ENCODE measurements at places on chromosomes 5 and 9.

DNA sequence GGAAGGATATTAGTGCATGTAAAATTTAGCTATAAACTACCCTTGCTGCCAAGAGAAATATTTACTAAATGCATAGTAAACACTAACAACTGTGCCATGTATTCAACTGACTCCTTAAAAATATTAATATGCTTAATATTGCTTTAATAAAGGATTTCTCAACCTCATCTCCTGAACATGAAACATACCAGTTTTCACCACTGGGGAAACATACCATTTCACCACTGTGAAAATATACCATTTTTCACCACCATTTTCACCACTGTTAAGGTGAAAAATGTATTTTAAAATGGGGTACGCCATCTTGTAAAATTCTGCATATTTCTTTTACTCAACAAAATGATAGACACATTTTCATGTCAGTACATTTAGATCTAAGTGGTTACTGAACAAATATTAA lies 4.5 kb downstream of the RAB14 start:
- DNase-seq = no peak

GRCh38 chr5:89520771-89521170 lies 637.8 kb upstream of the MEF2C start:
- no peak for DNase-seq

GRCh38 chr9:90204128-90204831 lies 438.3 kb downstream of the DIRAS2 start:
- no peak for DNase-seq

GRCh38 chr9:110919609-110920008 lies 118.7 kb downstream of the LPAR1 start:
- DNase-seq = peak; percentile 54

DNA sequence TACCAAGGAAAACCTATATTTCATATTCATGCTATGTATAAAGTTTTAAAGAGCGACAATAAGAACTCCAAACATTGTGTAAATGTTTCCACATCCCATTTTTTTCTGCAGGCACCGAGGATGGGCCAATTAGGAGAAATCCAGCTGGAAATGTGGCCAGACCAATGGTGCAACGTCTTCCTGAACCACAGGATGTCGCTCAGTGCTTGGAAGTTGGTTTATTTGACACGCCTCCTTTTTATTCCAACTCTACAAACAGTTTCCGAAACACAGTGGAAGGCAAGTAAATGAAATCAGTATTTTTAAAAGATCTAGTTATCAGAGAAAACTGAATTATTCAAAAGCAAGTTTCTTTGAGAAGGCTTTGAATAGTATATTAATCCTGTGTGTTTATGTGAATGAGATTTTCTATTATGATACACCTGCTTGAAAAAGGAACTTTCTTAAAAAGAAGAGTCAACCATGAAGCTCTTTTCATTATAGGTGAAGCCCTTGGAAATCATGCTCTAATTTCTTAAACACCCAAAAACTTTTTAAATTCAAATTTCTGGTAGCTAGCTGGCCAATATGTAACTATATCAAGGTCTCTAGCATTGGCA lies 9.1 kb downstream of the TYRP1 start:
- peak; percentile 81 for DNase-seq

DNA sequence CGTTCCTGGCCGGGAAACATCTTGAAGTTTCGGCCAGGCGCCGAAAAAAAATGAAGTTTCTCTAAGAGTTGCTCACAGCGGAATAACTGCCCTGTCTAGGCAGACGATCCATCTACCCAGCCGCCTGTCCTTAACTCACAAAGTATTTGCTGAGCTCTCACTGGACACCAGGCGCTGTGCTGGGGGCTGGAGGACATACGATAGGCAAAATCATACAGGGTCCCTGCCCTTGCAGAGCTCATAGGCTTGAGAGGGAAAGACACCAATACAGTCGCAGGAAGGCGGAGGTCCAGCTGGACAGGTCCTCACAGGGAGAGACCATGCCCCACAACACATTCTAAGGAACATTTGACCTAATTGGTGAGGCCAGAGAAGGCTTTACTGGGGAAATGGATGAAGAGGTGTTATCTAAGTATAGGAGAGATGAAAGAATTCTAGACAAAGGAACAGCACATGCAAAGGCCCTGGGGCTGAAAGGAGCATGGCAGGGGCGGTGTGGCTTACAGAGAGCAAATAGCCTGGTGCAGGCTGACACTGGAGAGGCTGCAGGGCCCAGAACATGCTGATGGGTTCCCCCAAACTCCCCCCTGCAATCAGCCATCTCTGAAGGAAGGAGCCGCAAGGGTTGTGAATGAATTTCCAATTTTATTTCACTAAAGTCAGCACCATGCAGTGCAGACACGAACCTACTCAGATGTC lies 2.0 kb upstream of the MXD3 start:
- no peak for DNase-seq

GRCh38 chr5:57561231-57561842 lies 78.7 kb upstream of the ACTBL2 start:
- no peak for DNase-seq

DNA sequence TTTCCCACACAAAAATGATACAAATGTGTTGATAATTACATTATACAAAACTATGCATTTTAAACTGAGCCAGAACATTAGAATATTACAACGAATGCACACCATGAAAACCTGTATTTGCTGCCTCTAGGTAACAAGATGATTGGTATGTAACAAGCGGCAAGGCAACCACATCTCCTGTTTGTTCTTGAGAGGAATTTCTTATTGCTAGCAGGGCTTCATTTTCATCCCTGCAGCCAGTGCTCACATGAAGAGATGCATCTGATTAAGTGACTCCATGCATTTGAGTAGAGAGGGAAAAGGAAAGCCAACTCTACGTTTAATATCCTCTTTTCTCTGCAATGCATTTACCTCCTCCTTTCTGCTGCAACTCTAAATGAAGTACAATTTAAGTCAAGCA lies 36.6 kb downstream of the FRMD3 start:
- DNase-seq = no peak

GRCh38 chr5:90981821-90982220 lies 401.3 kb downstream of the ARRDC3 start:
- no peak for DNase-seq

GRCh38 chr9:111925017-111925770 lies 28.6 kb downstream of the UGCG start:
- no peak for DNase-seq

DNA sequence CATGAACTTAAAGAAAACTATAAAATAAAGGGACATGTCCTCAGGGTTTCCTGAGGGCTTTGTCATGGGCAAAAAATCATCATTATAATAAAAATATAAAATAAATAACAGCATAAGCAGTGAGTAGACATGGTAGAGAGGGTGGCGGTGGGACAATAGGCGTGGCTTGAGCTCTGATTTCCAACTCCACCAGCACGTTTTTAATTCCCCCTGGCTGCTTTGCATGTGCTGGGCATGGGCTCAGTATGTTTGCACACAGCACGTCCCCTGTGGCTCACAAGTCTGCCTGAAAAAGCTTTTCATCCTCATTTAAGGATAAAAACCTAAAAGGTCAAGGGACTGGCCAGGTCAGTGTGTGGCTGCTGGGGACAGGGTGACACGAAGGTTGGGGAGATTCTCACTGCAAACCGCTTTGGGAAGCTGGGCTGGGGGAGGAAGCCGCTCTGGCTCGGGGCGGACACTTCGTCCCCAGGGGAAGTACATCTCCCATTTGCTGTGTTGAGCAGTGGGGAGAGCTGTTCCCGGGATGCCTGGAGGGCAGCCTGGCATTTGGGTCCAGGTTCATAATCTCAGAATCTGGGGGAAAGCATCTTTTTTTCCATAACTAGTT lies 32.6 kb downstream of the NKX2-5 start:
- no peak for DNase-seq

DNA sequence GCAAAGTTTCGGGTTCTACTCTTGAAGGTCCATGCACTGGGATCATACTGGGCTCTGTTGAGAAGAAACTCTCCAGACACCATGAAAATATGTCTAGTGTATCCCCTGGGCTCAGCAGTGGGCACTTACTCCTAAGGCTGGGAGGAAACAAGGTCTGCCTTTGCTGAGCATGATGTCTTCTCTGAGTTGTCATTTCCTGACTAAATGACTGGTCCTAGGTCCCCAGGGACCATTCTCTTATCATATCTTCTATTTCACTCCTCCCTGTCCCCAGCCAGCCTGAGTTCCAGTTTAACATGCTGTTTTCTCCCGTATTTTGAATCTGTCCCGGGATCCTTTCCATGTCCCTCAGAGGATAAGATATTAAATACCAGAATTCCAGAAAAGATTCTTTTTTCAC lies 225.4 kb downstream of the MTRR start:
- no peak for DNase-seq

GRCh38 chr5:81601919-81602318 lies 149.0 kb downstream of the SSBP2 start:
- DNase-seq = no peak

GRCh38 chr5:142958944-142959682 lies 188.9 kb downstream of the ARHGAP26 start:
- no peak for DNase-seq

GRCh38 chr9:132175431-132175830 lies 13.6 kb downstream of the NTNG2 start:
- DNase-seq = no peak

- DNase-seq = no peak
These were observed 2.0 kb downstream of the DENND1A start for GRCh38 chr9:123927625-123928532.

- no peak for DNase-seq
These were observed 845.6 kb upstream of the CDH6 start for GRCh38 chr5:30347858-30348257.

DNA sequence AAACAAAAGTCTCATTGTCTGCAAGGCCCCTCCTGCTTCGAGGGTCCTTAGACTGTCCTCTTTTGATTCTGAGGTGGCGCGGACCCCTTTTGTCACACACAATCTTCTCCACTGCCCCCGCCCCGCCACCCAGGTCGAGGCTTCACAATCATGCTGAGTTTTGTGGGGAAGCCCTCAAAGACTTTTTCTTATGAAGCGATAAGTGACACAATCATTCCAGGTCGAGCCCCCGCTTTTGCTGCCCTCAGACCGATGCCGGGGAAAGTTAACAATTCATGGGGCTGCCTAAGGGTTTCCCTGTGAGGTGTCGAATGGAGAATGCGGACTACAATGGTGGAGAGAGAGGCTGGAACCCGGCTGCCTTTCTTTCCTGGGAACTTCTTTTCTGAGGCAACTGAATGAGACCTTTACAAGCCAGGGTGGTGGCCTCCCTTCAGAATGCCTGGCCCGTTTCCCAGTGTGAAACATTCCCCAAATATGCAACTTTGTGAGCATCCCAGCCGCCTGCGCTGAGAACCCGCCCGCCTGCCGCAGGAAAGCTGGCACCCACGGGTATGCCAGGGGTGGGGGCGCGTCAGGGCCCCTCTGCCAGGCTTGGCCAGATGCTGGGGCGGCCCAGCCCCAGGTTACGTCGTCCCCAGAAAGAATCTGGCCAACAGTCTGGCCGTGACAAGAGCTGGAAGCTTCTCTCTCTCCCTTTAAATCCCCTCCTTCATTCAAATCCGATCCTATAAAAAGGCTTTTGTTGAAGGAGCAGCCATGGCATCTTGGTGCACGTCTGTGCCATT lies 71.9 kb downstream of the MAP1B start:
- no peak for DNase-seq

DNA sequence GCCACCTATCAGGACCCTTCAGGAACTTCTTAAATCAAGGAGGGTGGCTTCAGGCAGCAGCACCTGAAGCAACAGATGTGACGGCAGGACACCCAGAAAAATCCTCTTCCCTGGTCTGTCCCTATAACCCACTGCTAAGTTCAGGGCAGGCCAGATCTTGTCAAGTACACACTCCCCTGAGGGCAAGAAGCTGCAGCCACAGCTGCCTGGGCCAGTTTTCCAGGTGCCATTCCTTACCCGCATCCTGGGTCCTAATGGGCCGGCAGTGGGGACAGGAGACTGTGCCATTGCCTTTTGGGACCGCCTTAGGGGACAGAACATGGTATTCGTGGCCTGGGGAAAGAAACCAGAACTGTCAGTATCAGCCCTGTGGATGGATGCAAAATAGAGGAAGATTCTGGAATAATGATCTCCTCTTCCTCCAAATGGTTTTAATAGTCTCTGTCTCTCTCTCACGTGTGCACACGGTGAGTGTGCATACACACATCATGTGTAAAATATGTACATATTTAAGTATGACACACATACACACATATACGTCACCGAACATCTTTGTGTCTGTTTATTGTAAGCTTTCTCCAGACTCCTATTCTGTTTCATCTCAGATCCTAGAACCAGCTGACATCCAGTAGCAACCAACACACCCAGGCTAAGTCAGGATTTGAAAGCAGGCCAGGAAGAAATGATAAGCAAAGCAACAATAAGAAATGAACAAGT lies 14.0 kb downstream of the ORM2 start:
- DNase-seq = no peak

GRCh38 chr5:1127959-1128785 lies 16.3 kb upstream of the SLC12A7 start:
- DNase-seq = no peak

GRCh38 chr9:124493218-124493617 lies 14.0 kb downstream of the NR5A1 start:
- DNase-seq = no peak

DNA sequence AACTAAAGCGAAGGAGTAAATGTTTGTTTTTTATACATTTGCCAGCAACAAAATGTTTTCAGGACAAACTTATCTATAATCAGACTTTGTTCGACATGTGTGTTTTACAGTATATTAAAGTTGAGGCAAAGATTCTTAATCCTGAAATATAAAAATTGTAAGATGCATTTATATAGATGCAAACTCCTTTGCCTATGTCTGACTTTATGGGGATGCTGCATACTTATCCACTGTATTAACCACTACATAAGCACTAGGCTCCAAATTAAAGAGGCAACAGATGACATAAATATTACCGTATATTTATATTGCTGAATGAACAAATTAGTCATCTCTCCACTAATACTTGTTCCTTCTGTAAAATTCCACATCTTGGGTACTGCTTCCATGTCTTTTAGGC lies 882.7 kb upstream of the ARRDC3 start:
- DNase-seq = no peak

- DNase-seq = no peak
These were observed 32.0 kb upstream of the ADAM19 start for GRCh38 chr5:157607371-157608161.

- no peak for DNase-seq
These were observed 12.2 kb upstream of the DRD1 start for GRCh38 chr5:175456105-175456742.

- DNase-seq = no peak
These were observed 38.9 kb downstream of the ADRA1B start for GRCh38 chr5:159955056-159955624.

DNA sequence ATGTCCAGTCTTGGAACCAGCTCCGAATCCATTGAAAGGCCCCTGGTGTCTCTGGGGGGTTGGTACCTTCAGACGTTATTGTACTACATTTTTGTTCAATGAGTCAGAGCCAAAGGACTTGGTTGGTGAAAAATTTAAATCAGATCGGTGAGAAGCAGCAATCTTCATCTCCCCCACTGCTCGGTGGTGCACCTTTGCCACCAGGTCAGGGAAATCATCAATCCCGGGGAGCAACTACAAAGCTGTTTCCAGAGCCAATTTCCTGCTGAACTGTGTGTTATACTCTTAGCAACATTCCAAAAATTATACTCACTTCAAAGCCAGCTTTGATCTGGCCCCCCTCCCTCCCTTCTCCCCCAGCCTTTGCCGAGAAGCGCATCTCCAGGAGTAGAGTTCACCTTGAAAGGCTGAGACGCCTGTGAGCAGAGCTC lies 375.2 kb upstream of the WWC1 start:
- DNase-seq = peak; percentile 59
